Uterus (tissue), 4 donors: ENCODE measurements at places on chromosomes 7 and 10. TPM values are rescaled to one million over a fixed set of nuclear protein-coding genes. Genes with fewer than 3 reads are reported as not detected.
A peak's percentile ranks its signal among the peaks of the same experiment; 100 is the strongest.

GRCh38 chr10:5843686-5844344, 30.6 kb upstream of the GDI2 start:
- no peaks in the 10 kb centered on the region for H3K27me3 ChIP-seq
- no peak overlapping the region for H3K27ac ChIP-seq
- no peak overlapping the region for H3K4me3 ChIP-seq
- no peaks in the 10 kb centered on the region for H3K36me3 ChIP-seq
- DNase-seq, result no peak

ANKRD61 gene
- not detected for total RNA-seq

IKZF1 gene
- total RNA-seq, result 828 TPM

GRCh38 chr7:101969997-101970585, 152.7 kb downstream of the CUX1 start:
- H3K4me1 ChIP-seq, result no peaks in the 10 kb centered on the region
- DNase-seq, result no peak
- no peak overlapping the region for H3K4me3 ChIP-seq
- no peaks in the 10 kb centered on the region for H3K27me3 ChIP-seq

PALD1 gene
- total RNA-seq, result 6.8 TPM

PTF1A gene
- total RNA-seq, result 0.90 TPM

PALS2 gene
- total RNA-seq, result 45.4 TPM

MACC1 gene
- total RNA-seq, result 23.9 TPM

DNA sequence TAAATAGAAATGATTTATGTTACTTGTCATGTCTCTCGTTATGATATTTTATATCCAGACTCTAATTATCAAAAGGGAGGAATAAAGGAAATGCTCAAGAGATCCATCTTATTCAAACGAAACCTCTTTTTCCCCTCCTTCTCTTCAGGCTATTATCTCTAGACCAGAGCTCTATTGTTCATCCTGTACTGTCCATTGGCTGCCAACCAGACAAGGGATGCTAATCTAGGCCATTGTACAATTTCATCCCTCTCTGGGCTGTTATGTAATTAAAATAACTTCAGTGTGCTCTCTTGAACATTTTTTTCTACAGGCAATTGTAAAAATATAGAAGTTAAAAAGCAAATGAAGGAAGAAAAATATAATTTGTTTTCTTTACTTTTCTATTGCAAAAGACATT, 220.4 kb downstream of the HDAC9 start:
- no peak for DNase-seq
- no peak overlapping the region for H3K4me3 ChIP-seq

DNA sequence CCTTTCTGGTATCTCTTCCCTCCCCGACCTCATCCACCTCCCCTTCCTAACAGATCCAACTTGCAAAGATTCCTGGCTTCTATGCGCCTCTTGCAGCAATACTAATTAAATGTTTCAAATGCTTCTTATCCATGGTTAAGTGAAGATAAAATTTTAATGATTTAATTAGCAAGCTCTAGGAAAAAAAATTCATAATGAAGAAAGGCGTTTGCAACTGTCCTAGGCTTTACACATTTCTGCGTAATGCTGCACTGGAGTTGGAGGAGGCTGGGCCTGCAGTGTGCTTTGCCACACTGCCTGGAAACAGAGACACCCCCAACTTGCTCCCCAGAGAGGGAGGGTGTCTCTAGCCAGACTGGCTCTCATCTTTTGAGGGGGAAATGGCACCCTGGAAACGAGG, 123.9 kb upstream of the CARD11 start:
- DNase-seq, result no peak
- H3K4me3 ChIP-seq, result no peak overlapping the region
- H3K27me3 ChIP-seq, result no peaks in the 10 kb centered on the region
- no peak overlapping the region for H3K27ac ChIP-seq
- H3K4me1 ChIP-seq, result no peaks in the 10 kb centered on the region
- no peaks in the 10 kb centered on the region for H3K36me3 ChIP-seq

FEZF1 gene
- not detected for total RNA-seq

EPHB6 gene
- total RNA-seq, result 34.6 TPM

- DNase-seq, result peak; percentile 88
- H3K27me3 ChIP-seq, result no peaks in the 10 kb centered on the region
- no peaks in the 10 kb centered on the region for H3K36me3 ChIP-seq
Observed at GRCh38 chr7:4631380-4632179, 50.5 kb upstream of the FOXK1 start.

- no peaks in the 10 kb centered on the region for H3K36me3 ChIP-seq
- no peaks in the 10 kb centered on the region for H3K4me1 ChIP-seq
- H3K27ac ChIP-seq, result no peak overlapping the region
- DNase-seq, result no peak
- no peak overlapping the region for H3K4me3 ChIP-seq
- H3K27me3 ChIP-seq, result no peaks in the 10 kb centered on the region
Observed at GRCh38 chr7:37181550-37181932, 267.1 kb downstream of the ELMO1 start.

GRCh38 chr10:80382989-80383388, 25.4 kb upstream of the PRXL2A start:
- H3K27ac ChIP-seq, result no peak overlapping the region
- H3K36me3 ChIP-seq, result no peaks in the 10 kb centered on the region
- no peaks in the 10 kb centered on the region for H3K4me1 ChIP-seq
- H3K27me3 ChIP-seq, result no peaks in the 10 kb centered on the region
- H3K4me3 ChIP-seq, result no peak overlapping the region

LRRC18 gene
- not detected for total RNA-seq

GLI3 gene
- 28.5 TPM for total RNA-seq

GRCh38 chr7:99365318-99366141, 9.0 kb upstream of the ARPC1B start:
- H3K27me3 ChIP-seq, result no peaks in the 10 kb centered on the region
- H3K36me3 ChIP-seq, result no peaks in the 10 kb centered on the region
- H3K27ac ChIP-seq, result no peak overlapping the region
- H3K4me1 ChIP-seq, result no peaks in the 10 kb centered on the region

DNA sequence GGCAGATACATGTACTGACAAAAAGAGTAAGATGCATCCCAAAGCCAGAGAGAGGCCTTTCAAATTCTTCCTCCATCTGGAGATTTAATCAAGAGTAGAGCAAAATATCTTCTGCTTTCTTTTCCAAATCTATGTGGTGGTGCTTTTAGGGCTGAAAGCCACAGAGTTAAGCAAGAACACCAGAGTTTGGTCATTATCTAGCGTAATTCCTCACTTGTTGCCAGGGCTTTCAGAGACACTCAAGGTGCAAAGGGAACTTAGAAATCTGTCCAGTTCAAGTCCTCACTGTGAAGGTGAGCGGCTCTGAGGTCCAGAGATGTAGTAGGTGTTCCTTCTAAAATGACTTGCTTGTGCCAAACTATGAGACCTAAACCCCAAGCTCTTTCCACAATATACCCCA, 10.9 kb upstream of the NFE2L3 start:
- DNase-seq, result no peak
- H3K36me3 ChIP-seq, result no peaks in the 10 kb centered on the region
- no peak overlapping the region for H3K27ac ChIP-seq
- H3K27me3 ChIP-seq, result no peaks in the 10 kb centered on the region
- H3K4me1 ChIP-seq, result no peaks in the 10 kb centered on the region

DNA2 gene
- 20.7 TPM for total RNA-seq

DNA sequence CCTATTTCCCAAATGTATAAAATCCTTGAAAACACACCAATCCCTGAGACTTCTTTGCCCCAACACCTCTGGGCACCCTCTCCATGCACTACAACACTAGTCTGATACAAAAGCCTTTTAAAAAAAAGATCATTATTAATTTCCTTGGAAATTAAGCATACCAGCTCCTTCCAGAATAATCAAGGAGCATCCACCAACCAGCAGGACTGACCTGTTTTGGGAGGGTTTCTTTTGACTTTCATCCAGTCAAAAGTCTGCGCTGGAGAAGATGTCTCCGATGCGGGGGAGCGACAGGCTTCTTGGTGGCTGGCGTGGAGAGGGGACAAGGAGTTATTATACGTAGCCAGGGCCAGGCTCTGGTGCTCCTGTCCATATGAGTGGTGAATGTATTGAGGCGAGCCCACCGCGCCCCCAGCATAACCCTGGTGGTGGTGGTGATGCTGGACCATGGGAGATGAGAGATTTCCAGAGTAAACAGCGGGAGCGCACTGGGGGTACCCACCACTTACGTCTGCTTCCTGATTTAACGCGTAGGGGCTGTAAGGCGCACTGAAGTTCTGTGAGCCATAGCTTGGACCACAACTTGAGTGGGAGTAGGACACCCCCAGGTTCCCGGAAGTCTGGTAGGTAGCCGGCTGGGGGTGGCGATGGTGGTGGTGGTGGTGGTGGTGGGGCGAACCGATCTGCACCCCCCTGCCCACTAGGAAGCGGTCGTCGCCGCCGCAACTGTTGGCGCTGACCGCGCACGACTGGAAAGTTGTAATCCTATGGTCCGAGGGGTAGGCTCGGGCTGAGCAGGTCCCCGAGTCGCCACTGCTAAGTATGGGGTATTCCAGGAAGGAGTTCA, 527 bp downstream of the HOXA1 start:
- H3K4me3 ChIP-seq, result peak overlapping the region; percentile 72
- no peak overlapping the region for H3K27ac ChIP-seq
- no peaks in the 10 kb centered on the region for H3K36me3 ChIP-seq
- DNase-seq, result no peak

DNA sequence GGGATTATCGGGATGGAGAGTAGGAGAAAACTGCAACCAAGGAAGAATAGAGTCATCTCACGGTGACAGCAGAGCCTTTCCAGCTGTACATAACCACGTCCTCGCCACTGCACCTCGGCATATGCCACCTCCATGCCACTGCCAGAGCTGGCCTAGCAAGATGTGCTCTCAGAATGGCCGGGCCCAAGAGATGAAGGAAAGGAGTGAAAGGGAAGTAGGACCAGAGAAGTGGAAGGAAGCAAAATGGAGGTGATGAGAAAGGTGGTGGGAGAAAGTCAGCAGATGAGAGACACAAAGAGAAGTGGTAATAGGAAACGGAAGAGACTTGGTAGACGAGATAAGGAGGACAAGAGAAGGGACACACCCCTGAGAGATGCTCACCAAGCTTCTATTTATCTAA, 8.0 kb upstream of the CALU start:
- no peak overlapping the region for H3K27ac ChIP-seq
- no peak overlapping the region for H3K4me3 ChIP-seq
- H3K4me1 ChIP-seq, result no peaks in the 10 kb centered on the region
- H3K36me3 ChIP-seq, result no peaks in the 10 kb centered on the region
- DNase-seq, result no peak
